ENCODE measurements at places on chromosomes 2 and 18. TPM values are rescaled to one million over a fixed set of nuclear protein-coding genes. Genes with fewer than 3 reads are reported as not detected.
A peak's percentile ranks its signal among the peaks of the same experiment; 100 is the strongest.

Gene SDC1
- total RNA-seq: 47.3 TPM

Gene IL36G
- total RNA-seq: 0.32 TPM

GRCh38 chr2:39981883-39982311, 202.8 kb upstream of the THUMPD2 start:
- DNase-seq: no peak

DNA sequence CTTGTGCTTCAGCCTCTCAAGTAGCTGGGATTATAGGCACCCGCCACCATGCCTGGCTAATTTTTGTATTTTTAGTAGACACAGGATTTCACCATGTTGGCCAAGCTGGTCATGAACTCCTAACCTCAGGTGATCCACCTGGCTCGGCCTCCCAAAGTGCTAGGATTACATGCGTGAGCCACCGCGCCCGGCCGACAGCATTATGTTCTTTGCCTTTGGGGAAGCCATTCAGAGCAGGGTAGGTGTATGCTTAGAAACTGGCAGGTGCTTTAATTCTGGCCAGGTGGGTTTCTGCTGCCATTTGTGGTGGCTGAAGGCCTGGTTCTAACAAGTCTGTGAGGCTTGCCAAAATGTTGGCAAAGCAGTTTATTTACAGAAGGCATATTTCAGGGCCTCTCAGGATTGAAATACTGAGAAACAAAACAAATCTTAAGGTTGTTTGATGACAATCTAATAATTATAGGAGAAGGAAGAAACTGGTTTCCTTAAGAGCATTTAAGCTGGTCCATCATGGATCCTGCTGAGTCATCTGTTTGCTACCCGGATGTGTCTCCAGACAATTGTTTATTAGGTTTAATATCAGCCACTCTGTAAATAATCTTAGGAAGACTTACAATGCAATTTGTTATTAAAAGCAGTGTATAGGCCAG, 16.0 kb downstream of the SLC20A1 start:
- no peak for DNase-seq

DNA sequence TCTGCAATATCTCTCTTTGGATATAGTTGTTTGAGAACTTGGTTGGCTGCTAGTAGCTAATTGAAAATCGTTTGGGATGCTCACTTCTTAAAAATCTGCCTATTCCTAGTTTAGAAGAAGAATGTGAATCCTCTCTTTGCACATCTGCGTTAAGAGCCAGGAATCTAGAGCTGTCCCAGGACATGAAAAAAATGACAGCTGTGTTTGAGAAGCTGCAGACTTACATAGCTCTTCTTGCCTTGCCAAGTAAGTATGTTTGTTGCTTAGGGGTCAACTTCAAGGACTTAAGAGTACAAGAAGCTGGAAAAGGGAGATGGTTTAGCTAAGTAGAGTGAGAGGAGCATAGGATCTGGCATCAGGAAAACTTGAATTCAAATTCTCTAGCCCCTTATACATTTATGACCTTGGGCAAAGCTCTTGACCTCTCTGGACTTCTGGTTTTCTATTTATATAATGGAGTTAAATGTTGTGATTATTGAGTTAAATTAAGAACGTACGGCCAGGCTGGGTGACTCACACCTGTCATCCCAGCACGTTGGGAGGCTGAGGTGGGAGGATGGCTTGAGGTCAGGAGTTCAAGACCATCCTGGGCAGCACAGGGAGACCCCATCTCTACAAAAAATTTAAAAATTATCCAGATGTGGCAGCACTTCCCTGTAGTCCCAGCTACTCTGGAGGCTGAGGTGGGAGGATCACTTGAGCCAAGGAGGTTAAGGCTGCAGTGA, 55.2 kb upstream of the STON1 start:
- DNase-seq: no peak

DNA sequence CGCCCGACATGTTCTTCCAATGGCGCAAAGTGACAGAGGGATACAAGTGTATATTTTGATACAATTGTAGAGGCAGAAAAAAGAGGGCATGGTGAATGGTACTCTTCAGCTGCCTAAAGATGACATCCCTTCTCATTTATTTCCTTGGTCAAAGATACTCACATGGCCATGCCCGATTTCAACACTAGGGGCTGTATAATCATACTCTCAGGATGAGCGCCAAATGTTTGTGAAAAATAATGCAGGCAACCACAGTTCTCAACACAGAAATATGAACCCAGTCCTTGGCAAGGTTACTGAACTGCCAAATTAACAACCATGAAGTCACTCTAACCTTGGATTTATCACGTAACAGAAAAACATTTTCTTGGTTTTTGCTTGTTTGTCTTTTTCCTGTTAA, 204.4 kb downstream of the CCDC102B start:
- peak; percentile 28 for DNase-seq

DNA sequence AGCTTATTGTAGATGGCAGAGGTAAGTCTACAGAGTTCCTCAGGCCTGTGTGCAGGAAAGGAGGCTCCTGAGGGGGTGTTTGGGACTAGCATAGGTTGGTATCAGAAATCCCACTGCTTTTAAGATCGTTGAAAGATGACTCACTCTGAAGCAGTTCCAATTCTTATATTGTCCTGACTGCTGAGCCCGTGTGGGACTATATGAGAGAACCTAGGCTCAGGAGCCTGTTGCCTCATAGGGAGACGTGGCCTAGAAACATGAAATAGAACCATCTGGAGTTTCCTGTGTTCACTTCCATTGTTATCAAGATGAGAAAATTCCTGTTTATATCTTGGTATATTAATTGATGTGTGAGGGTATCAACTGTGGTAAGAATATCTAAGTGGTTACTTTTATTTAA, 5.7 kb downstream of the CCT7 start:
- DNase-seq: no peak

GRCh38 chr2:227366769-227367426, 12.2 kb downstream of the TM4SF20 start:
- no peak for DNase-seq

Data from WTC11 (cell line).